ENCODE measurements at places on chromosomes 6 and 20.

- DNase-seq: no peak
Observed at GRCh38 chr6:42509765-42510164, 54.1 kb upstream of the UBR2 start.

DNA sequence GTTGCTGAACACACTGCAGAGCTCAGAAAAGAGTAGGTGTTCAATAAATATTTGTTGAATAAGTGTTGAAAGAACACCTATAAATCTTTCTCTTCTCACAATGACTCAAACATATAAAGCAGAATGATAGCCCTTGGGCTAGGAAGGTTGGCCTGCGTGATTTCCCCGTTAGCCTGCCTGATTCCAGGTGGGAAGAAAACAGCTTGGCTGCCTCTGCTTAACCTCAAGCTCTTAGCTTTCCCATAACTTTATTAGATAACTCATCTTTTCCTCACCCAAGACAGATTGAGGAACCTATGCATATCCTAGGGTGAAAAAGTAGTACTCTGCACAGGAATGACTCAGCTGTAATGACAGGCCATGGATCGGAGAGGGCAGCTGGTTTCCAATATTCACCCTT lies 300.3 kb upstream of the ID4 start:
- no peak for DNase-seq

DNA sequence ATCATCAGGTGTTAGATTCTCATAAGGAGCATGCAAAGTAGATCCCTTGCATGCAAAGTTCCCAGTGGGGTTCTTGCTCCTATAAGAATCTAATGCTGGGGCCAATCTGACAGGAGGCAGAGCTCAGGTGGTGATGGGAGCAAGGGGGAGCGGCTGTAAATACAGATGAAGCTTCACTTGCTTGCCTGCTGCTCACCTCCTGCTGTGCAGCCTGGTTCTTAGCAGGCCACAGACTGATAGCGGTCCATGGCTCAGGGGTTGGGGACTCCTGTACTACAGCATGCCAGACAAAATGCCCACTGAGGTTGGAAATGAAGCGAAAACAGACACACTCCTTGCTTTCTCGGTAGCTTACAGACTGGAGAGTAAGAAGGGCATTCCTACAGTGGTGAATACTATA lies 386.8 kb downstream of the PLCB1 start:
- no peak for DNase-seq

DNA sequence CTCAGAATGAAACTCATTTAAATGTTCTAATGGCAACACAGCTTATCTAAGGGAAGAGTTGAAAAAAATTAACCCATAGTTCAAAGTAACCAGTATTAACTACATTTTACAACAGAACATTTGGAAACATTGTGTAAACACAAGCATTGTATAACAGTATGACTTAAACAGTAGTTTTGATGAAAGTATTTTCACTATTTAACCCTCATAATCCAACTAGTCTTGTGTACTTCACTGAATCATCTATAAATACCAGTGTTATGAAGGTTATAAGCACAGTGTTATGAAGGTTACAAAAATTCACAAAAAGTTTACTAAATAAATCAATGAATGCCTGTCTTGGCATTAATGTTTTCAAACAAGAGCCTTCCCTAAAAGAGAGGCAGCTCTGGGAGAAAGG lies 66.5 kb downstream of the REV3L start:
- no peak for DNase-seq

DNA sequence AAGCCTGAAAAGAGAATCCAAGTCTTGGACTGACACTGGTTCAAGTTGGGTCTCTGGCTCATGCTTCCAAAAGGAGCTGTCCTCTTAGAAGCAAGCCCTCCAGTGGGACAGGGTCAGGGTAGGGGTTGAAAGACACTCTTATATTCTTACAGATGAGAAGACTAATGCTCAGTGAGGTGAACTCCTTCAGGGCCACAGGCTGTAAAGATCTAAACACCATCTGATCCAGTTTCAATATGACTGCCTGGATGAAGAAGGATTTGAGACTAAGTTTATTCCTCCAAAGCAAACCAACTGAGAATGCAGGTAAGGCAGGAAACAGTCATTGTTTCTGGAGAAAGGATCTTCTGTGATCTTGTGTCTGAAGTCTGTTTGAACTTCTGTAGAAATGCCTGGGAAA lies 99.0 kb upstream of the TAB2 start:
- no peak for DNase-seq

- no peak for DNase-seq
Observed at GRCh38 chr6:29259721-29260120, 41.8 kb upstream of the OR14J1 start.

GRCh38 chr20:1933465-1933870 lies 38.3 kb downstream of the SIRPA start:
- DNase-seq: no peak

DNA sequence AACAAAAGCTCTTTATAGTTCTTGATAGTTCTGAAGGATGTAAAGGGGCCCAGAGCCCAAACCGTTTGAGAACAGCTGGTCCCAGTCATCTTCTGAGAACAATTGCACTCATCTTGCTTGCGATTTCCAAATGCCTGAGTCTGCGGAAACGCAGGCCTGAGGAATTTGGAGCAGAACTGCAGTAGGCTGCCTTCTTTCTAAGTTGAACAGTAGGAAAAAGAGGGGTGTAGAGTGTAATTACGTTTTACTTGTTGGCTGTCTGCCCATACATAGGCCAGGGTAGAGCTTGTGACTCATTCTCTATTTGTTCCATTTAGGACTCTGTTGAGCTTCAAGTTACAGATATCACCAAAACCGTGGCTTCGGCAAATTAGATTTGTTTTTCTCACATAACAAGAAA lies 42.0 kb upstream of the KIF16B start:
- DNase-seq: no peak

- no peak for DNase-seq
Observed at GRCh38 chr6:45434381-45434700, 56.6 kb upstream of the SUPT3H start.

DNA sequence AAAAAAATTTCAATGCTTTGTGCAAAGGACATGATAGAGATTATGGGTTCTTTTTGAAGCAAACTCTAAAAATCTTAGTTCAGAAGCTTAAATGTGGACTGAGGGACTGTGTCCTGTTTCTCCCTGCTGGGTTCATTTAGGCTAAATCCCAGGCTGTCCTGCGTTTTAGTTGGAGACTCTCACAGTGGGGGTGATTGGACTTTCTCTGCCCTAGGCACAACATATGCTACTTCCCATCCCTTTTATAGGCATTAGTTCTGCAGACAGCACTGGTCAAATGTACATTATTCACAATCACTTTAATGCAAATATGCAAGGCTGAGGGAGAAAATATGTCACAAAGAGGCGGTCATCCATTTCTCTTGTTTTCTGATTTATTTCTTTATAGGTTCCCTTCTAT lies 71.3 kb downstream of the TFAP2B start:
- no peak for DNase-seq

DNA sequence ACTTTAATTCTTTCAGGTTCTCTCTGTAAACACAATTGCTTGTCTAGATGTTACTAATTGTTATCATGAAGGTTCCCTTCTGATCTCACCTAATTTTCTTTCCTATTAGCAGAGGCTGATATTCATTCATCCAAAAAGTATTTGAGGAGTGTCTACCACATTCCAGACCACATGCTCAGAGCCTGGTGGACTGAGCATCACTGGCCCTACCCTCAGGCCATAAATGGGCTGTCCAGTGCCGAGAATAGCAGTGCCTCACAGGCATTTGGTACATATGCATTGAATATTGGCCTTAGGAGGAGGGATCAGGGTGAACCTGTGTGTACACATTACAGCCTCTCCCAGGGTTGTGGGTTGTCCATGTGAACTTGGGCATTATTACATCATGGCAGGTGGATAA lies 40.4 kb upstream of the PRELID3B start:
- DNase-seq: no peak

- no peak for DNase-seq
Observed at GRCh38 chr20:21936720-21937380, 231.4 kb downstream of the PAX1 start.

GRCh38 chr20:35595901-35596300 lies 19.7 kb upstream of the SPAG4 start:
- DNase-seq: no peak

DNA sequence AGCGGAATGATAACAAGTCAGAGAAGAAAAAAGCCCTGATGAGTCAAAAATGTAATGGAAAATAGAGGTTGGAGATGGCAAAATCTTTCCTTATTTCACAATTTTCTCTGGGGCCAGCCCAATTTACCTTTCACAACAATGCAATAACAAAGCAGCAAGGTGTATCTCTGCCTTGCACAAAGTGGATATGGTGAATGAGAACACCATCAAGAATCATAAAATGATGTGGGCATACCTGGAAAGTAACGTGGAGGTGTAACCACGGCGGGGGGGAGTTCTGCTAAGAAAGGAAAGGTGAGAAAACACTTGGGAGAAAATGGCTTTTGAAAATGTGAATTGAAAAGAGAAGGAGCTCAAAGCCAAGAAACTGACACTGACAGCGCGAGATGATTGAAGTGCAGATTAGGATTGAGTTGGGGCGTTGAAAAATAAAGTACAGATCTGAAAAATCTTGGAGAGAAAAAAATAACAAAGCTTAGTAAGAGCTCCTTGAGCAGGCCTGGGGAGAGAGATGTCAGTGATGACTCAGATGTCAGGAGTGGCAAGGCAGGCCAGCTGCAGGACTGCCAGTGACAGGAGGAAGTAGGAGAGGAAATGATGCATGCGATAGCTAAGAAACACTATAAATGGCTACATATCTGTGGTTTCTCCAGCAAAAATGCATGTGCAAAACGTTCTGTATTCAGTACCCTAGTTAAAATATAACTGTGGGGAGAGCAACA lies 26.2 kb downstream of the ARHGAP18 start:
- DNase-seq: no peak

GRCh38 chr20:23697947-23698346 lies 9.1 kb upstream of the CST4 start:
- DNase-seq: no peak

DNA sequence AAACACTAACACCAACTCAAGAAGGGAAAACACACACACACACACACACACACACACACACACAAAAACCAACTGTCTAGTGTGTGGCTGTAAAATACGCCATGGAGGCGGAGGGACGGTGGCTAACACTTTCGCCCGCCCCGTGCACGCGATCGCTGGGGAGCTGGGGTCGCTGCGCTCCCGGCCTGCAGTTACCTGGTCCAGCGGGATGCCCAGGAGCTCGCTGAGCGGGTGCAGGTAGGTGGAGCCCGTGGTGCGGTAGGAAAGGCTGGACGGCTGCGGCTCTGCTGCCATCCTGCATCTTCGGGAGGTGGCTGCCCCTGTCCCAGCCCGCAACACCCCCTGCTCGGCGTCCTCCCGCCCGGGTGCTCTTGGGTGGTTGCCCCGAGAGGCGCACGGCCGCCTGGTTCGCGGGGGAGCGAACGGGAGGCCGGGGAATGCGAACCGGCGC lies 303 bp downstream of the MBOAT1 start:
- no peak for DNase-seq

DNA sequence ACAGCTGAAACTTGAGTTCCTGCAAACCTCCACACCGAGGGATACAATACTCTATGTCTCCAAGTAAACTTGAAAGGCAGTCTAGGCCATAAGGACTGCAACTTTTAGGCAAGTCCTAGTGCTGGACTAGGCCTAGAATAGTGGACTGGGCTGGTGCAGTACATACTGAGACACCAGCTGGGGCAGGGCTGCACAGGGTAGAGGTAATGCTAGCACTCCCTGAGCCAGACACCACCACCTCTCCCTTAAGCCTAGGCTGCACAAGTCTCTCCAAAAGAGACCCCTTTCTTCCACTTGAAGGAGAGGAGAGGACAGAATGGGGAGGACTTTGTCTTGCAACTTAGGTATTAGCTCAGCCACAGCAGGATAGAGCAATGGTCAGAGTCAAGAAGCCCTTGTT lies 65.7 kb upstream of the PTPRK start:
- no peak for DNase-seq

DNA sequence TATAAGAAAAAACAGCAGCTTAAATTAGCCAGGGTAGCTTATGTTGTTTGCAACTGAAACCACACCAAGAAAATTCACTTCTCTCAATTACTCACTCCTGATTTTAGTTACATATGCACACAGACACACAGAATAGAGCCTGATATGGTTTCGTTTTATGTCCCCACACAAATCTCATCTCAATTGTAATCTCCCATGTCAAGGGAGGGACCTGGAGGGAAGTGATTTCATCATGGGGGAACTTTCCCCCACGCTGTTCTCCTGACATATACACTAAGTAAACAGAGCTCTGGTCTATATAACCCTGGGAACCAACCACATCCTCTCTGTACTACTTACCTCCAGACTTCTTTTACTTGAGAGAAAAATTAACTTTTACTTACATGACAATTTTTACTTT lies 9.8 kb downstream of the OR12D1 start:
- DNase-seq: no peak

DNA sequence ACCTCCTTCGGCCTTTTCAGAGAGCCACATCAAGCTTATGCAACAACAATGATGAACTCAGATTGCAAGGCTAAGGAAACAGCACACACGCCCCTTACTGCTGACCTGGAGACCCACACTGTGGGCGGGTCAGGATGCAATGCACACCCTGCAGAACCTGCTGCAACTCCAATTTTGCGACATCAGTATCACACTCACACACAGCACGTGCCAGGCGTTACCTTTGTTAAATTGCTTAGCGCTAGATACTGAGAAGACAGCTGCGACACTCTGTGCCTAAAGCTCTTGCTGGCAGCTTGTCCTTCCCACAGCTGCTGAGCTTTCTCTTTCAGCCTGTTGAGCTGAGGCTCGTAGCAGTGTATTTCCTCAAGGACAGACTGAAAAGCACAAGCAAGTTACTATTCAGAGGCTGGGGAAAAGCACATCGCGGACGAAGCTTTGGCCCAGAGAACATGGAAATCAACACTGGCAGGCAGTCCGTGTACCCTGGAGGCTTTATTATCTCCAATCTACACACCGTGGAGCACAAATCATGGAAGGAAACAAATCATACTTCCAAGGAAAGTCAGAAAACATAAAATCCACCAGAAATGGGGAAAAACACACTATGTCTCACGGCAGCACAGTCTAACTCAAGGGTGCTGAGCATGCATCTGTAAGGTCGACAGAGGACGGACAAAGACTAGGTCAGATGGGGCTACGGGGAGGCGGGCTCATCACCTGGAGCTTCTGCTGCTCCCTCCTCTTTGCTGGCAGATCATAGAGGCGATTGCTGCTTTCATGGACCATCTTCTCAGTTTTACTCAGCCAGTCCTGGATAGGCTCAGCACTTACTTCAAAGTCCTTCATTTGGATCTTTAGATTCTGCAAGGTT lies 268.2 kb downstream of the SYNE1 start:
- no peak for DNase-seq

- DNase-seq: no peak
Observed at GRCh38 chr6:143119260-143119659, 58.6 kb downstream of the AIG1 start.

DNA sequence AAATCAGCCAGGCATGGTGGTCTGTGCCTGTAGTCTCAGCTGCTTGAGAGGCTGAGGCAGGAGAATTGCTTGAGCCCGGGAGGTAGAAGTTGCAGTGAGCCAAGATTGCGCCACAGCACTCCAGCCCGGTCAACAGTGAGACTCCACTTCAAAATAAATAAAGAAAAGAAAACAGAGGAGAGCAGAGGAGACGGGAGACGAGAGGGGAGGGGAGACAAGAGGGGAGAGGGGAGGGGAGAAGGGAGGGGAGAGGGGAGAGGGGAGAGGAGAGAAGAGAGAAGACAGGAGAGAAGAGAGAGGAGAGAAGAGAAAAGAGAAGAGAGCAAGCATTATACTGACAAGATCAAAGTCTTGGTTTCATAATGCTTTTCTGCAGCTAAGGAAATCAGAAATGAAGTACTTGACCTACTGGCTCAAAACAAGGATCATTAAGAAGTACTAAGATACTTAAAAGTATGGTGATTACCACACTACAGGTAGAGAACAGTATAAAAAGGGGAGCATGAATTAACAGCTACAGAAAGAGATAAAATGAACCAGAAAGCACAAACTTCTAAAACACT lies 30.5 kb downstream of the FAM8A1 start:
- DNase-seq: no peak
